NCI-H69 (cell line): ENCODE measurements at places on chromosomes 3 and 15.

- no peak for DNase-seq
Observed at GRCh38 chr3:191492601-191493000, 31.6 kb downstream of the PYDC2 start.

- no peak for DNase-seq
Observed at GRCh38 chr3:126746395-126747177, 42.5 kb downstream of the CHCHD6 start.

GRCh38 chr3:190972840-190973270, 110.4 kb upstream of the GMNC start:
- peak; percentile 7 for DNase-seq

DNA sequence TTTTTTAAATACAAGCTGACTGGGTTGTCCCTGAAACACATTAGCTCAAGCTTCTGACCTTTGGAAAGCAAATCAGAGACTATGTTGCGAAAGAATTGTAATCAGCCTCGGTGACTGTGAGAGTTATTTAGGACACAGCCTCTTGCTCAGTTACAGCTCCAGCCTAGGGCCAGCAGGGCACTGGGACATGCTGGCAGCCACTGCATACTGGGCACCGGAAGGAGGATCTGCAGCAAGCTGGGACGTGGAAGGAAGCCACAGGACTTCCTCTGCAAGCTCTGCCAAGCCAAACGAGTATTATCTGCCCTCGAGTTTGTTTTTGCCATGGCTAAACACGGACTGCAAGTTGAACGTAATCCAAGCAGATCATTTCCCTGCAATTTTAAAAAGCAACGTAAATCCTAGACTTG, 24.4 kb upstream of the COPG1 start:
- DNase-seq: peak; percentile 70

GRCh38 chr3:15796771-15797641, 773 bp downstream of the ANKRD28 start:
- DNase-seq: peak; percentile 11

DNA sequence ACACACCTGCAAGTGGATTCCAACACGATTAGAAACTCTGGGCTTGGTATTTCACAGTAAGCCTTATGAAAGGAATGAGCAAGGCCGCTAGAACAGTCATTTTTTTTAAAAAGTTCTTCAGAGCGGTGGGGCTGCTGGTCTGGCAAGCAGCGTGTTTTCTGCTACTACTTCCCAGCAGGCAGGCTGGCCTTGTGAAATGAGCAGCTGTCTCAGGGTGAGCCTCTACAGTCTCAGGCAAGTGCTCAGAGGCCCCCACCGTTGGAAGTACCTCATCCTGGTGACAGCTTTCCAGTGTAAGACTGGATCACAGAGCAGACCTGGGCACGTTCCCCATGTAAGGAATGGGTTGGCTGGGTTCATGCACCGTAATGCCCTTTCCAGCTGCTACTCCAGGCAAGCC, 119.2 kb downstream of the LRIG1 start:
- DNase-seq: no peak
